ENCODE measurements at places on chromosomes 2 and 18.

GRCh38 chr2:1830936-1831619 lies 86.8 kb upstream of the PXDN start:
- DNase-seq: no peak

DNA sequence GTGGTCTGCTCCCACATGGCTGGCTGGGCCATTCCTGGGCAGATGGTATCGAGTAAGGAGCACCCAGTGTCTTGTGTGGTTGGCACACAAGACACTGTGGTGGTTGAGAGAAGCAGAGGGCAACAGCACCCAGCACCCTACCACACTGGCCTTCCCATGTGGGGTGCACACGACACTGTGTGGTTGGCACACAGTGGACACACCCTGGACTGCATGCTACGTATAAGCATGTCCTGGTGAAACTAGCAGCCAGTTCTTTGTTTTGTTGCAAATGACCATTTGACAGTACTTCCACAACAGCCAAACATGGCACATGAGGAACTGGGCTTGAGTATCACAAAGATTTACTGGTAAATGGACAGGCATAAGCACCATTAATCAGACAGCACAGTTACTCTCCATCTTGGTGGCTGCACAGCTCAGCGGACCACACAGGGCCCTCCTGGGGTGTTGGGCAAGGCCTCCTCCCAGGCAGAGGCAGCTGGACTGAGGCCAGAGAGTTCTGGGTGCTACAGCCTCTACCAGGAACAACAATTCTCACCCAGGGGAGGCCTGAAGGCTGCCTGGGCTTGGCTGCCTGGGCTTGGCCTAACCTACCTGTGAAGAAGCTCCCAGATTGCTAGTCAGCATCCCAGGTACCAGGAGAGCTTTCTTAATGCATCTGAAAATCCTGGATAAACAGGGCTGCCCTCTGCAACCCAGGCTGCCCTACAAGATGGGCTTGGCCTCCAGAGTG lies 59.3 kb upstream of the ALPP start:
- no peak for DNase-seq

GRCh38 chr2:55951533-55951932 lies 28.0 kb upstream of the EFEMP1 start:
- DNase-seq: no peak

GRCh38 chr18:40258311-40258710 lies 1696.7 kb upstream of the PIK3C3 start:
- DNase-seq: no peak

DNA sequence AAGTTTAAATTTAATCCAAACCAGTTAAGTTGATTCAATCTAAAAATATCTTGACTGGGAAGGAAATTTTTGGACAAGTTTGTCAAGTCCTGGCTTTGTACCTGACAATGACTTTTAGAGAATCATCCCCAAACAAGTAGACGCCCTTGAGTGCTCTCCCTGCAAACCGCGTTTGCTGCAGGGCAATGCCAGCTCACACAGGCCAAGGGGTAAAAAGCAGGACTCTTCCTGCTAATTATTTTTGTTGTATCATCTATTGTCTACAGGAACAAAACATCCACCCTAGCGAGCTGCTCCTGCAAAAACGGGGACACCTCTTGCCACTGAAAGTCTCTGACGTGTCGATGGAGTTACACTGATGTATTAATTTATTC lies 10.9 kb downstream of the ID2 start:
- no peak for DNase-seq

All from mesothelial cell of epicardium (in vitro differentiated cells).